ENCODE measurements at places on chromosomes 3 and 15.

DNA sequence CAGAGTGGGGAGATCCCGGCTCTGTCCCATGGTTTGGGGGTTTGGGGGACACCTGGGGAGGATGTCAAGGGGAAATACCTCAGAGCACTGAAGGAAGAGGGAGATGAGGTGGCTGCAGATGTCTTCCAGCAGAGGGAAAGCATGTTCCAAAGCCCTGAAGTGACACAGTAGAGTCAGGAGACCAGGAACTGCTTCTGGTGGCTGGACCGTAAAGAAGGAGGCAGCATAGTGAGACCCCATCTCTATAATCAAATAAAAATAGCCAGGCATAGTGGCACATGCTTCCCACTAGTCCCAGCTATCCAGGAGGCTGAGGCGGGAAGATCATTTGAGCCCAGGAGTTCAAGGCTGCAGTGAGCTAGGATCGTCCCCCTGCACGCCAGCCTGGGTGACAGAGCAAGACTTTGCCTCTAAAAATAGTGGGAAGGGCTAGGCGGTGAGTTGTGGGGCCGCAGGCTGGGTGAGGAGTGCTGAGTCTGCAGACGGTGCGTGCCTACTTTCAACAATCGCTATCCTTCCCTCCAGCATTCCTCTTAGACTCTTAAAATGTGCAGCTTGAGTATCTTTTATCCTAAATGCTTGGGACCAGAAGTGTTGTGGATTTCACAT lies 26.2 kb downstream of the HES1 start:
- DNase-seq = no peak

- DNase-seq = no peak
Observed at GRCh38 chr15:78207641-78208340, 26.6 kb downstream of the ACSBG1 start.

- no peak for DNase-seq
Observed at GRCh38 chr3:187975561-187976364, 178.2 kb upstream of the LPP start.

DNA sequence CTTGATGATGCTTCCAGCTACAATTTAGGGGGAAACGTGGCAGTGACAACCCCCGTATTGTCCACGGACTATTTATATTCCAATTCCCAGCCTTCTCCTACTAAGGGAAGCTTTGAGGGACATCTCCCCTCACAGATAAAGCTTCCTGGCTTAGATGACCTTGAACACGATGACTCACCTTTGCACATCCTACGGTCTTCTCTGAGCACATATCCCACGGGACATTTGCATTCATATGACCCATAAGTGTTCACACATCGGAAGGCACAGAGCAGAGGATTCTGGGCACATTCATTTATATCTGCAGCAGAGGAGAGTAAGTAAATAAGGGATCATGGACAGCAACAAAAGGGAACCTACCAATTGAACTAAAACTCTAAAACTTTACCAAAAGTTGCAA lies 101.5 kb downstream of the DUT start:
- DNase-seq = no peak
